Naive B cell (primary cell): ENCODE measurements at places on chromosomes 2 and 18.

DNA sequence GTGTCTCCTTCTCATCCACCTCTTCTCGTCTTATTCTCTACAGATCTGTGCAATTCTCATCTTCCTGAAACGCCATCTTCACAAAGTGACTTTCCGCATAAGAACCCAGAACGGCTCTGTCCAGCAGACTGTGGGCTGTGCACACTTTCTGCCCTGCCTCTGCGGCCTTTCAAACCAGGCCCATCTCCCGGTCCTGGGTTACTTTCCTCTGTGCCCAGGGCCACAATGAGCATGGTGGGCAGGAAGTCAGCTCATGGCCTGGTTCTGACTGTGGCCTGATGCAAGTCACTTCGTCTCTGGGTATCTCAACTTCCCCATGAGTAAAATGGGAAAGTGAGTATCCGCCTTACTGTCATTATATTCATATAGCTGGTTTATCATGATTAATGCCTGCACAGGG lies 71.7 kb upstream of the TMEM200C start:
- DNase-seq: no peak

- DNase-seq: no peak
Measured at GRCh38 chr18:43772907-43773306, 495.6 kb upstream of the SYT4 start.

DNA sequence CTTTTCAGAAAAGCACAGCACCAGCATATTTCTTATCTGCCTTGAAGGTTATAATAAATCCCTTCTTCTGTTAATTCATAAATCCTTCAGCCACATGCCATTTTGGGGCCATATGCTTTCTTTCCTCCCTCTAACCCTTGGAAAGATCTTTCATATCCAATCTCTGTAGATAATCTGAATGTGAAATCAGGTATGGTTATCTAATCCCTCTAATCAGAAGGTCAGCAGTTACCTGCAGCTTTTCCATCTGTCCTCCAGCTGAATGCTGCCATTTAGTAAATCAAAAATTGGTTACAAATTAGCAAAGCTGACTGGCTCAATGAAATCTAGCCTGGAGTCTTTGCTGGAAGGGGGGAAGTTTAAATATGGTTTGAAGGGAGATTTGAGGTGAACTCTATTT lies 230.5 kb downstream of the PIK3C3 start:
- no peak for DNase-seq

DNA sequence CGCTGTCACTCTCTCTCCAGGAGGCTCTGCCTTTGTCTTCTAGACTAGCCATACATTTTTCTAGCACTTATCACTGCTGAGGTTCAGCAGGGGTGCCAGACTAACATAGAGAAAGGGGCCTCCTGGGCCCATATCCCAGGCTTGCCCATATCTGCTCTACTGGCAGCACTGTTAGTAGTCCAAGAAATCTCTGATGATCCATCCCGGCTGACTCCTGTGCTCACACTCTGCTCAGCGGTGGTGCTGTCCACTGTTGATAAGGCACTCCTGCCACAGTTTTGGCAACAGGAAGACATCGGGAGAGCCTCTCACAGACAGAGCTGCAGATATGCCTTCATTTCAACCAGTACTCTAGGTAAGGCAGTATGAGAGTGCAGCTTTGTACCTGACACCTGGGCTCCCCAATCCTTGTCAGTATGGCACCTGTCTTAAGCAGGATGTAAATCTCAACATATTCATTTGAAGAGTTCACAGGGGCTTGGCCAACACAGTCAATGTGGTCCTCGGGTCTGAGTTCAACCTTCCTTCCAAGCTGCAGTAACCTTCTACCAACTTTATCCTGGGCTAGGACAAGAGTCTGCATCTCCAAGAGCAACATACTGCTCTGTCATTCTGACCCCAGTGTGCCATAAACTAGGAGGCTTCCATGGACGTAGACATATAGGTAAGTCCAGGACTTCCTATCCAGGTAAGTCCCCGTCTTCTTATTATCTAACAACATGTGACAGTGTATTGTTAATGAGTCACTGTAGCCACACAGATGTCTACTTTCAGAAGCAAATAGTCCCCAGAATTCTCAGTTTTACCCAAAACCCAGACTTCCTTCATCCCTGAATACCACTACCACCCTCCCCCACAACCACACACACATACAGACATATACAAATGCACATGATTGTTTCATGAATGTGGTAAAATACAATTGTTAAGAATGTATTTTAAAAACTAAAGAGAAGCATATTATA lies 16.2 kb downstream of the KLF7 start:
- no peak for DNase-seq

GRCh38 chr2:25537526-25537925 lies 135.9 kb downstream of the DTNB start:
- DNase-seq: no peak

- DNase-seq: no peak
Measured at GRCh38 chr2:157052685-157053224, 204.8 kb upstream of the GALNT5 start.

DNA sequence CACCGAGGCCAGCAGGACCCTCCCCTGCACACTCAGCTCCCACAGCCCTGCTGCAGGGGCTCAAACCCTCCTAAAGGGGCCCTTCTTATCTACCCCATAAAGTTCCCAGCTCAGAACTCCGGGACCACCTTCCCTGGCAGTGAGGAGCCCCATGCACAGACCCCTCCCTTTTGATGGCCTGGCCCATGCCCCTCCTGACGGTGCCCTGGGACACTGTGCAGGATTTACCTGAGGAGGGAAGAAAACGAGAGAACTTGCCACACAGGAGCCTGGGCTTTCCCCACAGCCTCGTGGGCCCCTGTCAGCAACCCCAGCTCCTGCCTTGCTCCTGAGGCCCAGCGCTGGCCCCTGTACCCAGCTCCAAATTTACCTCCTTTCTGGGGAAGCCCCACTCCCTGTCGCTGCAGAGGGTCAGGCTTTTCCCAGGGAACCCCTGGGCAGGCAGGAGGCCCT lies 206.3 kb upstream of the SALL3 start:
- no peak for DNase-seq

- DNase-seq: no peak
Measured at GRCh38 chr2:144201126-144201525, 318.8 kb downstream of the ZEB2 start.

- DNase-seq: no peak
Measured at GRCh38 chr2:86441392-86441881, 266 bp downstream of the KDM3A start.

- no peak for DNase-seq
Measured at GRCh38 chr2:128797092-128797491, 478.4 kb upstream of the HS6ST1 start.

DNA sequence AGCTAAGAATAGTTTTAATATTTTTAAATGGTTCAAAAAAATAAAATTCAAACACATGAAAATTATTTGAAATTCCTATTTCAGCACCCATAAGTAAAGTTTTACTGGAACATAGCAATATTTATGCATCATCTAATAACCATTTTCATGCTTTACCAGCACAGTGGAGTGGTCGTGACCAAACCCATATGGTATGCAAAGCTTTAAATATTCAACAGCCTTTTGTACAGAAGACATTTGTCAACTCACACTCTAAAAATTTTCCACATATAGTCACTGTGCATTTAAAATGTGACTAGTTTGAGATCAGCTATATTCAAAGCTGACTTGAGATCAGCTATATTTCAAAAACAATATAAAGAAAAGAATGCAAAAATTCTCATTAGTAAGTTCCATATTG lies 46.2 kb downstream of the PUM2 start:
- no peak for DNase-seq

- DNase-seq: no peak
Measured at GRCh38 chr2:165720511-165720910, 73.5 kb downstream of the GALNT3 start.

DNA sequence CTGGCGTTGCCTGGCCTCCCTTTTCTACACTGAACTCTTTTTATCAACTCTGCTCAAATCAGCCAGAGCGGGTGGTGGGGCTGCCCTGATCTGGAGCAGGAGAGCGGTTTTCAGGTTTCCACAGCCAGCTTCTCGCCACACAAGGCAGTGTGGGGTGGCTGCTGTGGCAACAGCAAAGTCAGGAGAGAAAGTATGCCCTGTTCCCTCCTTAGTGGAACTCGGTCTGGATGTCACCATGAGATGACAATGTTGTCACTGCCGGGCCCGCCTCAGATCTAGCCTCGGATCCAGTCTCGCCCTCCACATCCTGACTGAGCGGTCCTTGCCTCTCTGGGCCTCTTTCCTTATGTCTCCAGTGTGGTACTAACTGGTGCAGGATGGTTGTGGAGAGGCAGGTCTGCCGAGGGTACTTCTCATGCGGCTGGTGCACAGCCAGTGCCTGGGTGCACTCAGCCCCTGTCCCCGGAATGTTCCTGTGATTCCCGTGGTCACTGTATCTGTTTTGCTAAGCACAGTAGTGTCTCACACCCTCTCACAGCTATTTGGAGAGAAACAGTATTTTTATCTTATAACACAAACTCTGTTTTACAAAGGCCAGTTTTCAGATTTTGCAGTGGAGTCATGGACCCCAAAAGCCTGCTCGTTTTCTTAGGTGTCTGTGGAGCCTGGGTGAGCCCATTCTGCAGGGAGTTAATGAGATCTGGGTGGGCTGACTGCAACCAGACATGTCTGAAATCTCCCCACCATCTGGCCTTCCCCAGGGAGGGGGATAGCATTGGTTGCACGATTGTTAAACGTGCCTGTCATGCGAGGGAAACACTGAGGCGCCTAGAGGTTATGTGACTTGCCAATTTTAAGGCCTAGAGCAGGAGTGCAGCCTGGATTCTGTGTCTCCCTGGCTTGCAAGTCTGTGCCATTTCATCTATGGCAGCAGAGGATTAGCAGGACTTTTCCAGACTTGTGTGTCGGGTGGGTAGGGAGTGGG lies 261.1 kb upstream of the AGAP1 start:
- no peak for DNase-seq

GRCh38 chr2:68698567-68699377 lies 35.8 kb upstream of the ARHGAP25 start:
- DNase-seq: no peak

DNA sequence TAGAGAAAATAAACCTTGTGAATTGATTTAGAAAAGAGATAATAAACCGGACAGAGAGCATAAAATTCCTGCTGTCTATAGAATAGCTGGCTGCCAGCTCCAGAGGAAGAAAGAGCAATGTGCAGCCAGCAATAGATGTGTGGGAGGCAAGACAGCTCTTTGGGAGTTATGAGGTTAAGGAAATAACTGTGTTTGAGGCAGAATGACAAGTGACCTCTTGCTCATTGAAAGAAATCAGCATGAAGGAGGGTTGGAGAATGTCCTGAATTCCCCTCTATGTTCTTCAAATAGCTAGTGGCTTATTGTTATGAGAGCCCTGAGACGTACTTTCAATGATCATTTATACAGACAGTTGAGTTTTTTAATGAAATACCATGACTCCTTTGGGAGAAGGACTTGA lies 1009.9 kb upstream of the NXPH2 start:
- DNase-seq: no peak

DNA sequence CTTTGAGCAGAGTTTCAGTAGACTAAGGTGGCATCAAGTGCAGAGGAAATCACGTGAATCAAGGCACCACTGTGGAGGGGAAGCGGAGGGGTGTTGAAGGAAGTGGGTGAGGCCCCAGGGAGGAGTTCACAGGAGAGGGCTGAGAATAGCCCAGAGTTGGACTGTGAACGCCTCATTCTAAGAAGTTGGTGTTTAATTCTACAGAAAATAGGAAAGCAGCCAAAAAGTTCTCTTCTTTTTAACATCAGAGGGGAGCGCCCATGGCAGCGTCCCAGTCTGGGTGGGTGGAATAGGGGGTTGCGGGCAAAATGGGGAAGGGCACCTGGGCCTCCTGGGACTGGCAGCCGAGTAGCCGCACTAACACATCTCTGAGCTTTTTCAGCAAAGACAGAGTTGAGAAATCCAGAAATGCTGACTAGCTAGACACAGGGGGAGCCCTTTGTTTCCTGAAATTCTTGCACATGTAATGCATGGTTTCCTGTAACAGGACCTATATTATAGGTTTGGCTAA lies 97.0 kb downstream of the NEB start:
- peak; percentile 56 for DNase-seq

- no peak for DNase-seq
Measured at GRCh38 chr2:138122891-138123290, 158.6 kb downstream of the HNMT start.

DNA sequence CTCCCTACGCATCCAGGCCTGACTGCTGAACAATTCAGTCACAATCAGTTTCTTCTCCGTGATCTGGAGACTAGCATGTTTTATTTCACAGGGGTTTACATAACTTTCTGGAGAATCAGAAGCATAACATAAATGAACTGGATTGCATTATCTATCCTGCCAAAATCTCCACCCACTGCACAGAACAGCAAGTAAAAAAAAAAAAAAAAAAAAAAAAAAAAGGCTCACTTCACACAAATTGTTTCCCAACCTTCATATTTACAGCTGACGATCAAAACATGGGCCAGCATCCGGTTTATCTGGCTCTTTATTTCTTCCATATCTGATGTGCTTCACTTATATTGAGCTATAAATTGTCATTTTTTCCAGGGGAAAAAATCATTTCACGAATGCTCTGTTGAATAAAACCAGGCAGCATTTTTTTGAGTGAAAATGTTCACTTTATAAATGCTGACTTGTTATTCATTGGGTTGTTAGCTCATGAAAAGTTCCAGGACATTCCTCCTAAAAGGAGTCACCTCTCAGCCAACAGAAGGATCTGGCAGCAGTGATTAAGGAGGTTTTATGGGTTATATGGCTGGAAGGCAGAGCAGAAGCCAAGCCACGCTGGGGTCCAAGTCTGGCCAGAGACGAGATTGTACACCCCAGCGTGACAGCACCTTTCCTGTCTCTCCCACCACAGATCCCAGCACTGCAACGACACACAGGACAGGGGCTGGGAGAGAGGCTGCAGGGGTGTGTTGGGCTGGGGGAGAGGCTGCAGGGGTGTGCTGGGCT lies 51.2 kb upstream of the GLI2 start:
- DNase-seq: no peak

DNA sequence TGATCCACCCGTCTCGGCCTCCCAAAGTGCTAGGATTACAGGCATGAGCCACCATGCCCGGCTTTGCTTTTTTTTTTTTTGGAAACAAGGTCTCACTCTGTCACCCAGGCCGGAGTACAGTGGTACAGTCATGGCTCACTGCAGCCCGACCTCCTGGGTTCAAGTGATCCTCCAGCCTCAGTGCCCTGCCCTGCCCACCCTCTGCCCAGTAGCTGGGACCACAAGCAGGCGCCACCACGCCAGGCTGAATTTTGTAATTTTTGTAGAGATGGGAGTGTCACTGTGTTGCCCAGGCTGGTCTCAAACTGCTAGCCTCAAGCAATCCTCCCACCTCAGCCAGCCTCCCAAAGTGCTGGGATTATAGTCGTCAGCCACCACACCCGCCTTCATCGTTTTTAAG lies 11.6 kb upstream of the PSD4 start:
- DNase-seq: no peak

DNA sequence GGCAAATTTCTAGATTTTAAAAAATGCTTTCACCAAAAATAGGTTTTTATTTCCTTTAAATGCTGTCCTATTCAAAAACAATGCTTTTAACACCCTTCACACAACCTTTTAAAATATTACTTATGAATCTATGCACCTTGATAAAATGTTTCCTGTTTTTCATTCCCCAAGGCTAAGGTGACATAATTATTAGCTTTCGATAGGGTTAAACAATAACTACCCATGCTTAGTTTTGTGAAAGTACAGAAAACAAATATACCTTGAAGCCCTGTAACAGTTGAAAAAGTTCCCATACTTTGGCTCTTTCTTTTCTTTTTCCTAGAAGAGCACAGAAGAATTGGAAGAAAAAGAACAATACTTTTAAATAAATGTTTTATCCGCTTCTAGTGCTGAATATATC lies 54.9 kb upstream of the ITPRID2 start:
- no peak for DNase-seq

- no peak for DNase-seq
Measured at GRCh38 chr2:62587592-62587991, 81.6 kb upstream of the TMEM17 start.

GRCh38 chr2:55560855-55561254 lies 41.3 kb downstream of the CFAP36 start:
- DNase-seq: no peak

GRCh38 chr2:165427686-165428085 lies 41.8 kb upstream of the CSRNP3 start:
- DNase-seq: no peak
